Left renal pelvis (tissue), 4 donors: ENCODE measurements at places on chromosomes 3 and 15.

DNA sequence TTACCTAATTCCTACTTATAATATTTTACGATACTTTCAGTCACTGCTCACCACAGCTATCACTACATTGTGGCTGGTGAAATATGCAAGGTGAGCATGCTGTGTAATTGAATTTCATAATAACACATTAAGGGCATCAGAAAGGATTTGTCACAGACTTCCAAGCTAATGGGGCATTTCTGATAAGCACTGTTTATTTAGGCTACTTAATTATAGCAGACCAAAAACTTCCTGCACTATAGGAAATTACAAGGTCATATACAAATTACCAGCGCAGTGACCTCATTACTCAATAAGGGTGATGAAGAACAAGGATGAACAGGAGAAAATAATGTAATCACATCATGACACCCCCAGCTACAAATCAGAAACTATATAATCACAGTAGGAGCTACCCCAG, 88.6 kb upstream of the FAM3D start:
- DNase-seq = no peak

DNA sequence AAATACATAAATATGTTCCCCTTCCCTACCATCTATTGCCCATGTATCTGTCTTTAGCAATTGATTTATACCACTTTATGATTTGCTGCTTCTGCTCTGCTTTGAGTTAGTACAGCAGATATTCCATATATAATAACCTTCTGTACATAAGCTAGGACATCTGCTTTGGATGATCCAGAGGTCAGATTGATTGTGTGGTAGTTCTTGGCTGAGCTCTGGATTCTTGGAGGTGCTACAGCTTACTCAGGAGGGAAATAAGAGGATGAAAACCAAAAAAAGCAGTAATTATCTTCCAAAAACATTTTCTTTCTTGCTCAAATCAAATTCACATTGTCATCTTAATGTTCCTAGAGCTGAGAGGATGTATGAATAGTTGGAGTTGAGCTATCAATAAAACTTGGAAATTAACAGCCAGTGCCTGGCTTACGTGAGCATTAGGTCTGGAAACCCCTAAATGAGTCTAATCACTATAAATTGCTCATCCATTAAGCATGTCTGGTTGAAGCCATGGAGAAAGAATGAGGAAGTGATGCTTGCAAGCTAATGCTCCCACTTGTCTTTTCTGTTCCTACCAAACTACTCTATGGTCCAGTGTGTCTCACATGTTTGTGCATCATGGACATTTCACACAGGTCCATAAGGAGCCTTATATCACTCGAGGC, 36.3 kb upstream of the TMEM42 start:
- DNase-seq = no peak

DNA sequence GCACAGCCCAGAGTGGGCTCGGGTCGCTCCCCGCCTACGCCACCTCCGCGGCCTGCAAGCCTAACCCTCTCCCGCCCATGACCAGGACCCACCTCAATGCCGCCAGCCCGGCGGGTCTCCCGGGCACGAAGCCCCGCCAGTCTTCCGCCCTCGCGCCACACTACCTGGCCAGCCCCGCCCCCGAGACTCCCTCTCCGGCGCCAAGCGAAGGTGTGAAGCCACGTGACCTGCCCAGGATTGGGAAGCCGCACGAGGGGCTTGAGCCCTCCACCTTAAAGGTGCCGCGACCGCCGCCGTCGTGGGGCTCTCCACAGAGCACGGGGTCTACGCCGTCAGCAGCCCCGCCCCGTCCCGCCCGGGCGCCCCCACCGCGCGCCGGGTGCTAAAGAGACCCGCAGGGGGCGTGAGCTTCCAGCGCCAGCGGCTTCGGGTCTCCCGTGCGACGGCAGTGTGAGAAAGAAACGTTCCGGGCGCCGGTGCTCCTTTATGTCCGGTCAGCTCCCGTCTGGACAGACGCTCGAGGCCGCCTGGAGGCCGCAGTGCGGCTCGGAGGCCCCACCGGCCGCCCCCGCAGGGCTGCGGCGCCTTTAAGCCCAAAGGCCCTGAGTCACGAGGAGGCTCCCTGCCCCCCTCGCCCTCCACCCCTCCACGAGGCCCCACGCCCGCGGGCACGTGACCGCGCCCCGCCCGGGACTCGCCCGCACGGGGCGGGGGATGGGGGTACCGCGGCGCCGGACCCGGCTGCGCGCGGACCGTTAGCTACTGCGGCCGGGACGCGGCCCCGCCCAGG, at the start of gene CPEB1:
Gene CPEB1 (minus strand): TSS at position 319 of the 790 bp plus-strand sequence. CDS start 18,904 bp downstream, outside the sequence.
- no peak for DNase-seq

- DNase-seq = peak; percentile 34
Measured at GRCh38 chr15:98651581-98652220, 3.4 kb downstream of the IGF1R start.

DNA sequence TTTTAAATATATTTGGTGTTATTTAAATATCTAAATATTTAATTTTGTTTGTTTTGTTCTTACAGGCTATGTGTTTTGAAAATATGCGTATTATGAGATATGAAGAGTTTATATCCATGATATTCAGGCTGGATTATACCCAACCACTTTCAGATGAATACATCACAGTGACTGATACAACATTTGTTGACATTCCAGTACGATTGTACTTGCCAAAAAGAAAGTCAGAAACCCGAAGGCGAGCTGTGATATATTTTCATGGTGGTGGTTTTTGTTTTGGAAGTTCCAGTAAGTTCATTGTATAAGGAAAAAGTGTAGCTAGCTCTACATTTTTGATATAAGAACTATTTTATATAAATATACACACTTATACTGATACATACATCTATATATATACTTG, 6.9 kb downstream of the AADACL2 start:
- DNase-seq = no peak
